Karpas-422 (cell line): ENCODE measurements at places on chromosomes 3 and 15. TPM values are rescaled to one million over a fixed set of nuclear protein-coding genes. Genes with fewer than 3 reads are reported as not detected.
A peak's percentile ranks its signal among the peaks of the same experiment; 100 is the strongest.

The HIGD2B gene
- total RNA-seq: 0.51 TPM in 1 of 2 replicates, not detected in the other

The RPL4 gene
- 5,548 and 5,820 TPM in 2 replicates for total RNA-seq

DNA sequence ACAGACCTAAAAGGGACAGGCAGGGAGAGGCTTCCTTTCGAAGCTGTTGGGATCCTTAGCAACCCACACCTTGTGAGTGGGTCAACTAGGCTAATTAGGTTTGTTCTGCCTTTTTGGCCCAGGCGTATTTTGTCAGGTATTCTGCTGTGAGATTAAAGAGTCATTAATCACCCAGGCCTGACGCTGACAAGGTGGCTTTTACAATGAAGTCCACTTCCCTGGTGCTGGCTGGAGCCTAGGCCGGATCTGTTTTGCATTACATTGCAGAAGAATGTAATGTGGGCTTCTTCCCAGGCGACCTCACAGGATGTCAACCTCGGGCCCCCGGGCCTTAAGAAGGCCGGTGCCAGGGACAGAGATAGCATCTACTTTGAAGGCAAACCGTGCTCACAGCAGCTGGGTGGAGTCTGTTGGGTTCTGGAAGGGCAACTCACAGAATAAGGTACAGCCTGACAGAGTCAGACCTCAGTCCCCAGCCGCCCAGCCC, 76.9 kb downstream of the HES1 start:
- no peaks in the 10 kb centered on the region for H3K36me3 ChIP-seq
- H3K4me3 ChIP-seq: no peak overlapping the region
- H3K27me3 ChIP-seq: no peaks in the 10 kb centered on the region
- no peaks in the 10 kb centered on the region for H3K4me1 ChIP-seq

GRCh38 chr3:150286390-150287147, 121.5 kb upstream of the TSC22D2 start:
- no peaks in the 10 kb centered on the region for H3K36me3 ChIP-seq
- no peaks in the 10 kb centered on the region for H3K27me3 ChIP-seq
- no peak overlapping the region for H3K27ac ChIP-seq
- DNase-seq: peak; percentile 84

The C3orf80 gene
- total RNA-seq: not detected in 2 replicates

The FYCO1 gene
- total RNA-seq: 7.3 and 7.4 TPM in 2 replicates

DNA sequence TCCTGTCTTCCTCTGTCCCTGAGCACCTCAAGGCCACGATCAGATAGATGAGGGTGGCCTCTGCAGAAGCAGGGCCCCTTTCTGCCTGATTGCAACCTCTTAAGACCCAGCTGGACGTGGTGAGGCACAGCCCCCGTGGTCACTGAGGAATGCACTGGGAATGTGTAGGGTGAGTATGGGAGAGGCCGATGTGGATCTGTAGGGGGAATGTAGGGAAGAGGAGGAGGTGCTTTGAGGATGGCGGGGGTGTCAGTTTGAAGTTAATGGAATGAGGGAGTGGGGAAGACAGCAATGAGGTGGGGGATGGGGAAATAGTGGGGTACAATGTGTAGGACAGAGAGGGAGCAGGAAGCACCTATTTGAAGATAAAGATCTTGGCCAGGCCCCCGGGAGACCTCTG, 785 bp upstream of the IQCF5 start:
- H3K27ac ChIP-seq: no peak overlapping the region
- no peak for DNase-seq
- H3K4me3 ChIP-seq: no peak overlapping the region
- no peaks in the 10 kb centered on the region for H3K27me3 ChIP-seq
- H3K4me1 ChIP-seq: no peaks in the 10 kb centered on the region

- H3K27ac ChIP-seq: no peak overlapping the region
- 0 out of 2 replicates have a peak, but pooled peaks cover 3% of the 10 kb centered on the region for H3K27me3 ChIP-seq
- no peaks in the 10 kb centered on the region for H3K4me1 ChIP-seq
- H3K4me3 ChIP-seq: no peak overlapping the region
- no peak for DNase-seq
These were observed 23.0 kb upstream of the SV2B start for GRCh38 chr15:91077029-91077428.

The SLC12A1 gene
- not detected in 2 replicates for total RNA-seq

The CYP1A2 gene
- total RNA-seq: not detected in 2 replicates

- no peak overlapping the region for H3K4me3 ChIP-seq
- DNase-seq: no peak
- H3K36me3 ChIP-seq: no peaks in the 10 kb centered on the region
These were observed 84.1 kb downstream of the TP63 start for GRCh38 chr3:189714991-189715961.

- H3K27me3 ChIP-seq: no peaks in the 10 kb centered on the region
- DNase-seq: no peak
- H3K36me3 ChIP-seq: no peaks in the 10 kb centered on the region
These were observed 136.9 kb downstream of the PCCB start for GRCh38 chr3:136387031-136387430.

DNA sequence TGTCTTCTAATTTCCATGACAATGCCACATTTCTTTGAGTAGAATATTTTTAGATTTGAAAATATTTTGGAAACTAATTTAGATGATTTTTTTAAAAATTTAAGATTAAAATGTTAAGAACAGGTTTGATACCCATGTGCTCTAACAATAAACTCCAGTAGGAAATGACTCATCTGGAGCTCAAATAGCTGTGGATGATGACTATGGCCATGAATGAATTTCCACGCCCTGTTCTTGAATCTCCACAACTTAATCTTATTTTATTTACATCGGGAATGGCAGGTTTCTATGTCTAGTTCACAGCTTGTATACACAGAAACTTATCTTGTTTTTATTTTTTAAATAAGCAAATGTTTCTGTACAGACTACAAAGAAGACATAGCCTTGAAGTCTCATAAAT, 726.8 kb downstream of the NAALADL2 start:
- H3K4me1 ChIP-seq: no peaks in the 10 kb centered on the region
- H3K27ac ChIP-seq: no peak overlapping the region
- no peaks in the 10 kb centered on the region for H3K27me3 ChIP-seq
- DNase-seq: no peak

DNA sequence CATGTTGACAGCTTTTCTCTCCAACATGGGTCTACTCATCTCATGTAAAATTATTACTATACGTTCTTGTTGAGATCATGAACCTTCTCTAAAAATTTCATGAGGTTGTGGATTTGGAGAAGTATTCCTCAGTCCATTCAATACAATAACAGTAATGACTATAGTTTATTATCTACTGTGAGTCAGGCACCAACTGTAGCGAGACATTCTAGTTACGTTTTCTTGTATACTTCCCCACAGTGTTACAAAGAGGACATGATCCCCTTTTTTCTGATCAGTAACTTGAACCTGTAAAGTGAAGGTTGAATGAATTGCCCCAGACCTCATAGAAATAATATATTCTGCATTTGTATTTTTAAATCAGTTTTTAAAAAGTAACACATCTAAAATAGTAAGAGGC, 76.4 kb downstream of the AKAP13 start:
- H3K27me3 ChIP-seq: no peaks in the 10 kb centered on the region
- peaks cover 99% of the 10 kb centered on the region for H3K4me1 ChIP-seq
- H3K4me3 ChIP-seq: peak overlapping the region; percentile 53
- peak; percentile 59 for DNase-seq
- H3K36me3 ChIP-seq: no peaks in the 10 kb centered on the region
- peak overlapping the region; percentile 83 for H3K27ac ChIP-seq

DNA sequence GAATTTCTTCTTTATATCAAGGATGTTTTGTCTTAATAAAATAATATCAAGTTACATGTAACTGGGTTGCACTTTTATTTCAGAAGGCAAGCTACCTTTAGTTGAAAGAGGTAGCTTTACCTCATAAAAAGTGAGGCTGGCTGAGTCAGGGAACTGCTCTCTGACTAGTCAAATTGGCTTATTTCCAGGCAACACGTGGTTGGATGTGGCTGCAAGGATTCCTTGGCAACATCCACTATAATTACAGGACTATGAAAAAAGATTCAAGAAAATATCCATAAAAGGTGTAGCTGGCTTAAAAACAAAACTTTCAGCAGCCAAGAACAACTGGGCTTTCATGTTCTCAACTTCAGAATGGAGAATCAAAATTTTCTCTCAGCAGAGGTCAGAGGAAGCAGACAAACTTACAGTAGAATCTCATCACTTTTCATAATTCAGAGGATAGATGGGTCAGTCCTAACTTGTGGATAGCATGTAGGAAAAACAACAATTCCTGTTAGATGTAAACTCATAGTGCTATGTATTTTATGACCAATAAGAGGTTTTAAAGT, 779.1 kb downstream of the MECOM start:
- no peaks in the 10 kb centered on the region for H3K4me1 ChIP-seq
- no peak overlapping the region for H3K4me3 ChIP-seq
- DNase-seq: no peak
- no peaks in the 10 kb centered on the region for H3K27me3 ChIP-seq
- H3K36me3 ChIP-seq: no peaks in the 10 kb centered on the region

- peaks cover 88% of the 10 kb centered on the region for H3K36me3 ChIP-seq
- DNase-seq: no peak
- peaks cover 30% of the 10 kb centered on the region for H3K4me1 ChIP-seq
- H3K27ac ChIP-seq: no peak overlapping the region
- no peaks in the 10 kb centered on the region for H3K27me3 ChIP-seq
These were observed 56.5 kb downstream of the HEG1 start for GRCh38 chr3:124999317-124999716.

GRCh38 chr3:166527325-166527724, 690.1 kb upstream of the BCHE start:
- H3K36me3 ChIP-seq: no peaks in the 10 kb centered on the region
- H3K4me3 ChIP-seq: no peak overlapping the region
- no peaks in the 10 kb centered on the region for H3K27me3 ChIP-seq
- no peak for DNase-seq

The MKRN2OS gene
- not detected in 2 replicates for total RNA-seq

The PGBD4 gene
- total RNA-seq: 5.2 and 6.4 TPM in 2 replicates

The TTC21A gene
- total RNA-seq: 8.7 and 9.5 TPM in 2 replicates

DNA sequence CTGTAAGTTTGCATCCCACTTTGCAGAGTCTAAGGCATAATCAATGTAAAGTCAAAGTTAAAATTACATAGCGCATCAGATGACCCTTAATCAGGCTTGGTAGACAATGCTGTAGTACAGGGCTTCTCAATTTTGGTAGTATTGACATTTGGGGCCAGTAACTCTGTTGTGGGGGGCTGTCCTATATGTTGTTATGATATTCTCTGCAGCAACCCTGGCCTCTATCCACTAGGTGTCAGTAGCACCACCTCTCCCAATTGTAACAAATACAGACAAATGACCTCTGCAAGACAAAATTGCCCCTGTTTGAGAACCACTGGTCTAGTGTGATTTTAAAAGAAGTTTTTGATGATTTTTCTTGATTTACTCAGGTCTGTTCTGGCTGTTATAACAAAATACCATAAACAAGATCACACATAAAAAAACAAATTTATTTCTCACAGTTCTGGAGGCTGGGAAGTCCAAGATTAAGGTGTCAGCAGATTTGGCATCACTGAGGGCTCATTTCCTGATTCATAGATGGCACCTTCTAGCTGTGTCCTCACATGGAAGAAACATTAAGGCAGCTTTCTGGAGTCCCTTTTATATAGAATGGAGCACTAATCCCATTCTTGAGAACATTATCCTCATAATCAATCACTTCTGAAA, 37.6 kb upstream of the SLC9A9 start:
- DNase-seq: peak; percentile 79
- H3K27me3 ChIP-seq: no peaks in the 10 kb centered on the region
- H3K4me1 ChIP-seq: no peaks in the 10 kb centered on the region
- H3K27ac ChIP-seq: no peak overlapping the region
- H3K4me3 ChIP-seq: no peak overlapping the region

- DNase-seq: no peak
- no peaks in the 10 kb centered on the region for H3K36me3 ChIP-seq
- H3K27me3 ChIP-seq: no peaks in the 10 kb centered on the region
These were observed 245.3 kb upstream of the RARB start for GRCh38 chr3:25182794-25183193.

The LRRC3B gene
- total RNA-seq: not detected in 2 replicates

DNA sequence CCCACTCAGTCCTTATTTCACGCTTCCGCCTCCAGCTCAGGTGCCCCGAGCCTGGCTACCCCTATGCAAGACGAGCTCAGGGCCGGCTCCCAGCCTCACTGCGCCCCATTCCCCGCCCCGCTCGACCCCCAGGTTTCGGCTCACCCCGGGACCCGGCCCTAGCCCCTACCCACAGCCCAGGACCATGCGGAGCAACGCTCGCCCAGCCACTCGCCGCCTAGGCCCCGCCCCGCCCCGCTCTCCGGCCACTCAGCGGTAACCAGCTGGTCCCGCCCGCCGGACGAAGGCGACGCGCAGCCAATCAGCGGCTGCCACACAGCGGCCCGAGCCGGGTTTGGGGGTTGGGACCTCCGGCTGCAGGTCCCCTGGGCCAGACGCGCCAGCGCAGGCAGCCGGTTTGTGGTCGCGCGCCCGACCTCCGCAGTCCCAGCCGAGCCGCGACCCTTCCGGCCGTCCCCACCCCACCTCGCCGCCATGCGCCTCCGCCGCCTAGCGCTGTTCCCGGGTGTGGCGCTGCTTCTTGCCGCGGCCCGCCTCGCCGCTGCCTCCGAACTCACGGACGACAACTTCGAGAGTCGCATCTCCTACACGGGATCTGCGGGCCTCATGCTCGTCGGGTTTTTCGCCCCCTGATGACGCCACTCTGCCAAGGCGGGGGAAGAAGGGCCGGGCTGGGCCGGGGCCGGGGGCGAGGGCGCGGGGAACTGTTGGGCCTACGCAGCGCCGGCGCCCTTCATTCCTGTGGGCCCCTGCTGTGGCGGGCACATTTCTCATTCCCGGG, at the start of gene CATSPER2:
Gene CATSPER2, minus strand, starts transcription at position 196 of the 781 bp plus-strand sequence. CDS start 783 bp downstream, outside the sequence.
- H3K4me1 ChIP-seq: peaks cover 16% of the 10 kb centered on the region
- no peak within 1 kb of the TSS for H3K4me3 ChIP-seq
- no peak within 1 kb of the TSS for H3K27ac ChIP-seq
- H3K27me3 ChIP-seq: no peaks in the 10 kb centered on the region

DNA sequence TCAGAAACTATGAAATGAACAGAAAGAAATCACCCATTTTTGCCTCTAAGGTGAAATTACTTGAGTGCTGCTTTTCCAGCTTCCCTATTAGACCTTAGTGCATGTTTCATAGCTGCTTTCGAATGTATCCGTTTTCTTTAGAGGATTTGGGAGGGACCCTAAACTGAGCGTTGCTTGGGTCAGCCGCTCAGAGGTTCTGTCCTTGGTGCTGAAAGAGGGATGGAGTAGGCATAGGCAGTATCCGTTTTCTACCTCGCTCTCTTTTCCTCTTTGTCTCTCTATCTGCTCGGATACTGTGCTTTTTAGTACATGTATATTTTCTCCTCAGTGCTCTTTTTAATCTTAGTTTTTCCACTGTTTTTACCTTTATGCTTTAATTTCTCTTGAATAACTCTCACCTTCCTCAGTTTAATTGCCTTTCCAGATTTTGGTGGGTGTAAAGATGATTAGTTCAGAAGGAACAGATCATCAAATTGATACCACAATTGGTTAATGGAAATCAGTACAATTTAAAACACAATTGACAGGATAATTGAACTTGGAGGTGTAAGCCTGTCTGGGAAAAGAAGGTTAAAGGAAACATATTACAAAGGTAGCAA, at the start of gene DRD3:
Gene DRD3, minus strand, starts transcription at position 283 of the 599 bp plus-strand sequence. CDS start 7,060 bp downstream, outside the sequence.
- H3K27me3 ChIP-seq: no peaks in the 10 kb centered on the region
- H3K4me1 ChIP-seq: no peaks in the 10 kb centered on the region
- H3K36me3 ChIP-seq: no peaks in the 10 kb centered on the region
- DNase-seq: peak; percentile 42
- no peak within 1 kb of the TSS for H3K4me3 ChIP-seq
